ENCODE measurements at places on chromosomes 12 and 14. TPM values are rescaled to one million over a fixed set of nuclear protein-coding genes. Genes with fewer than 3 reads are reported as not detected.

Gene TOX4
- total RNA-seq: 55.4 TPM

Gene ADCY4
- total RNA-seq: 32.6 TPM

Gene ASCL1
- total RNA-seq: 0.55 TPM

DNA sequence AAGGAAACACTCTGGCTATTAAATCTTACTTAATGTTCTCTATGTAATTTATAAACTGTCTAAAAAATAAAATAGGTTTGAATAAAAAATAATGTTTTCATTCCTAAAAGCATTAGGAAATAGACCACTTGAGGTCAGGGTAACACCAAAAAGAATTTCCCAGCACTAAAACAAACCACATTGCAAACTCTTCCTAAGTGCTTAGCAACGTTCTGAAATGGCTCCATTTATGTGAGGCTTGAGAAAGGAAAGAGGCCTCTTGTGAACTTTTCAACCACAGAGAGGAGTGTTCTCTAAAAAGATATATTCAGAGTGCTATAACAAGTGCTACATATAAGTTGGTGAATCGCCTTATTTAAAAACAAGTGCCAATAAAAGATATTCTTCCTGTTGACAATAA is 42.7 kb downstream of the ALX1 start:
- H3K36me3 ChIP-seq: no peaks in the 10 kb centered on the region
- H3K27ac ChIP-seq: no peak overlapping the region
- H3K4me3 ChIP-seq: no peak overlapping the region

DNA sequence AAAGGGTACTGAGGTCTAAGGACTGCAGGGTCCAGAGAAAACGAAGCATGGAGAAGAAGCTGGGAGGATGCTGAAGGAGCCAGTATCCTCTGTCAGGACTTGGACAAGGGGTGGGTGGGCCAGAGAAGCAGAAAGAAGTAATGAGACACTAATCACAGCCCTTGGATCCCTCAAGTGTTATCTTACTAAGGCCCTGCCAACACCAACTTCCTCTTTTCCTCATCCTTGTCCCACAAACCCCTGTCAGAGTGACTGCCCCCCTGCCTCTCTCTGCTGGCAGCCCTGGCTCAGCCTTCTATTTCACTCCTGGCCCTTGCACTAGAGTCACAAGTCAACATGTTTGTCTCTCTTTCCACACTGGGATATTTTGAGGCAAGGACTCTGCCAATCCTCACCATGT is 3.8 kb upstream of the ASIC1 start:
- DNase-seq: no peak
- no peaks in the 10 kb centered on the region for H3K36me3 ChIP-seq
- H3K27me3 ChIP-seq: no peaks in the 10 kb centered on the region
- peaks cover 48% of the 10 kb centered on the region for H3K4me1 ChIP-seq

GRCh38 chr12:7108796-7109571 is at the start of gene C1RL:
Gene C1RL, minus strand, starts transcription at chr12:7109214. Its CDS starts 34 bp downstream, at chr12:7109180.
- H3K36me3 ChIP-seq: peaks cover 17% of the 10 kb centered on the region
- peak within 1 kb of the TSS; percentile 96 for H3K27ac ChIP-seq
- peaks cover 75% of the 10 kb centered on the region for H3K4me1 ChIP-seq
- peak; percentile 94 for DNase-seq
- peak within 1 kb of the TSS; percentile 58 for H3K4me3 ChIP-seq

DNA sequence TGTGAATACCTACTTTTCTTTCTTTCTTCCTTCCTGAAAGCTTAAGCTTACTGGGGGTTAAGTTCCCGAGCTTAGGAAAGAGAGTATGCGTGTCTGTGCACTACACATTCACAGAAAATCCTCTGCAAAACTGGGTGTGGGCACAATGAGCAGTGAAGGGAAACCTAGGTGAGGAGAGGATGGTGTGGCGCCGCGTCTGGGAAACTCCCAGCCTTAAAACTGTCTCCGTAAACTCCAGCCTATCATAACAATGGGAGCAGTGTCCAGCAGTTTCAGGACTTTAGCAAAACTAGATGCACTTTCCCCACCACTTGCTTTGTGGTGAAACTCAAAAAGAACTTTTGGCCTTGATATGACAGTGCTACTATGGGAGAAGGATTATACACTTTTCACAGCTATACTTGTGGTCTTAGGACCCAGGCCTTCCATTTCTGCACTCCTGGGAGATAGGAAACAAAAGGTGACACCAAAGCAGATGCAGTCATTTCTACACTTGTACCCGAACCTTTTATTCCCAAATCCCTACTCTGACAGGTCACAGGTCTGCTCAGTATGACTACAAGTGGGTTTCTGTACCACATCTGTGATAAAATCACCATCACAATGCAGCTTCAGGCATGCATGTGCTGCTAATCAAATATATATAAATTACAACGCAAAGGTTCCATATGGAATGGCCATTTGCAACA is 10.4 kb downstream of the AKAP5 start:
- no peak overlapping the region for H3K4me3 ChIP-seq
- H3K27me3 ChIP-seq: no peaks in the 10 kb centered on the region

GRCh38 chr12:52975820-52976573 is 27.1 kb downstream of the KRT18 start:
- no peak overlapping the region for H3K27ac ChIP-seq
- peak; percentile 61 for DNase-seq
- no peaks in the 10 kb centered on the region for H3K36me3 ChIP-seq
- H3K4me3 ChIP-seq: no peak overlapping the region
- no peaks in the 10 kb centered on the region for H3K4me1 ChIP-seq
